ENCODE measurements at places on chromosomes 3 and 15. TPM values are rescaled to one million over a fixed set of nuclear protein-coding genes. Genes with fewer than 3 reads are reported as not detected.

GREM1 gene
- 0.35 TPM for total RNA-seq

IL20RB gene
- 0.12 TPM for total RNA-seq

TEX9 gene
- total RNA-seq: 22.9 TPM

TIMP4 gene
- total RNA-seq: 2.0 TPM

BSN gene
- total RNA-seq: 1.5 TPM

NPAP1 gene
- 0.82 TPM for total RNA-seq

ISLR2 gene
- 2.2 TPM for total RNA-seq

DNAH1 gene
- total RNA-seq: 13.1 TPM

CSPG5 gene
- total RNA-seq: 1.3 TPM

Measured in metanephros (tissue), 2 donors.